ENCODE measurements at places on chromosomes 11 and 22.

DNA sequence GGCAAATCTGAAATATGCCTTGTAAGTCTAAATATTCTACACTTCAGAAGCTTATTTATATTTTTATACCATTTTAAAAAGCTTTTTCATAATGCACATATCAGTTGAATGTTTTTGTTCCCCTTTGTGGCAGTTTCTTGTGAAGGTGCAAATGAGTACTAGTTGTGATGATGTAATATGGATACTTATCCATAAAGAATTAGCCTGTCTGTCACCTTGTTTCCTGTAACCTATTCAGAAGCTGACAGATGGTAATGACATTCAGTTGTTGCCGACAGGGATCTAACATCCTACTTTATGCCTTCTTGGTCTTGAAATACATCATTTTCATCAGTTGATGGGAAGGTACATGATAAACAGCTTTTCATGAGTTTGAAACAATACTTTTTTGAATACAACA, 2.9 kb downstream of the QSER1 start:
- no peak for DNase-seq

- DNase-seq: no peak
Observed at GRCh38 chr22:37747080-37747714, 50.3 kb downstream of the TRIOBP start.

DNA sequence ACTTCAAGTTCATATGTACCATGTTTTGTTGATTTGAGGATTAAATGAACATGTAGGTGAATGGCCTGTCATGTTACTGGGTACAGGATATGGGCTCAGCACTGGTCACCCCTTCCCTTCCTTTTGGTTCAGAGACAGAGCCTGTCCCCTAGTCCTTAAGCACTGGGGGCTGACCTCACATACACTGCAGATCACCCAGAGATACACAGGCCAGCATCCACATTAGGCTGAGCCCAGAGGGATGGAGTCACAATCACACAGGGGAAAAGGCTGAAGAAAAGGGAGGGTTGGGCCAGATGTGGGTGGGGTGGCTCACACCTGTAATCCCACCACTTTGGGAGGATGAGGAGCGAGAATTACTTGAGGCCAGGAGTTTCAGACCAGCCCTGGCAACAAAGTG, 62.3 kb downstream of the IGLL5 start:
- DNase-seq: no peak

DNA sequence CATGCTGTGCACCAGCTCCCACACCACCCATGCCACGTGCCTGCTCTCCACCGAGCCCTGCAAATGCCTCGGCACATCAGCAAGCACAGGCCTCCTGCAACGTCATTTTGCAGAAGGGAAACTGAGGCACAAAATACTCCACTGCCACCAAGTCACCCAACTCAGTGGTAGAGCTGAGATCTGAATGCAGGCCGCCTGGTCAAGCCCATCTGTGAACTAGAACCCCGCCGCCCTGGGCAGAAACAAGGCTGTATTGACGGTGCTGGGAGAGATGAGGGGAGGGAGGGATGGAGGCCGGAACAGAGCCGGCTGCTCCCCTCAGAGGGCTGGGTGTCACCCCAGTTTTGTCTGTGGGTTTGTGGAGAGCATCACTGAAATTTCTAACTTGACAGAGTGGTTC, 81.4 kb downstream of the CDKN1C start:
- no peak for DNase-seq

DNA sequence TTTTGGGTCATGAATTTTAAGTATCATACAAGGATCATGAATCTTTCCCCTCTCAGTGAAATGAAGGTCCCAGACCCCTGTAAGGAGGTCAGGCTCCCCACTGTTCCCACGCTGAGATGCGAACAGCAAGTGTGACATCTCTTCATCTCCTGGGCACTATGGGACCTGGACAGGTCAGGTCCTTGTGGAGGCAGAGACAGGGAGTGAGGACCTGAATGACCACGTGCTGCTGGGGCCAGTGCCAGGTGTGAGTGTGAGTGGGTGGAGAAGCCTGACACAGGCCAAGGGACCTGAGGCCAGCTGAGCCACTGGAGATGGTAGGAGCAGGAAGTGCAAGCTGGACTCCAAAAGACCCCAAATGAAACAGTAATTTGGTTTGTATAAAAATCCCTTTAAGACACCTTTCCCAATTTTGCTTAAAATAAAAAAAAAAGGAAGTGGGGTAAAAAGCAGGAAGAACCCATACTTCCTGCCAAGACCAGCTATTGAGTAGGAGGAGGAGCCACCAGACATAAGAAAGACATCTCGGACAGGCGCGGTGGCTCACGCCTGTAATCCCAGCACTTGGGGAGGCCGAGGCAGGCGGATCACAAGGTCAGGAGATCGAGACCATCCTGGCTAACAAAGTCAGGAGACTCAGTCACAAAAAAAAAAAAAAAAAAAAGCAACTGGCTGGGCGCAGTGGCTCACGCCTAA, 35.4 kb upstream of the SERPIND1 start:
- DNase-seq: no peak

DNA sequence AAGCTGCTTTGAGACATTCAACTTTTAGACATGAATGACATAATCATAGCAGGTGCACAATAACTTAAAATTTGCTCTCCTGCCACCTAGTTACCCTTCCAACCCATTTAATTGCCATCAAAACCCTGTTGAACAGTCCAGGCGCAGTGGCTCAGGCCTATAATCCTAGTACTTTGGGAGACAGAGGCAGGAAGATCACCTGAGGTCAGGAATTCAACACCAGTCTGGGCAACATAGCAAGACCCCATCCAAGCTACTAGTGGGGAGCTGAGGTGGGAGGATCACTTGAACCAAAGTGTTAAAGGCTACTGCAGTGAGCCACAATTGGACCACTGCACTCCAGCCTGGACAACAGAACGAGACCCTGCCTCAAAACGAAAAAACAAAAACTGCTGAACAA, 4.0 kb upstream of the PHF21A start:
- DNase-seq: no peak

GRCh38 chr11:64990222-64990923, 6.4 kb downstream of the BATF2 start:
- DNase-seq: no peak

- no peak for DNase-seq
Observed at GRCh38 chr22:41880653-41881052, 34.2 kb downstream of the SHISA8 start.

DNA sequence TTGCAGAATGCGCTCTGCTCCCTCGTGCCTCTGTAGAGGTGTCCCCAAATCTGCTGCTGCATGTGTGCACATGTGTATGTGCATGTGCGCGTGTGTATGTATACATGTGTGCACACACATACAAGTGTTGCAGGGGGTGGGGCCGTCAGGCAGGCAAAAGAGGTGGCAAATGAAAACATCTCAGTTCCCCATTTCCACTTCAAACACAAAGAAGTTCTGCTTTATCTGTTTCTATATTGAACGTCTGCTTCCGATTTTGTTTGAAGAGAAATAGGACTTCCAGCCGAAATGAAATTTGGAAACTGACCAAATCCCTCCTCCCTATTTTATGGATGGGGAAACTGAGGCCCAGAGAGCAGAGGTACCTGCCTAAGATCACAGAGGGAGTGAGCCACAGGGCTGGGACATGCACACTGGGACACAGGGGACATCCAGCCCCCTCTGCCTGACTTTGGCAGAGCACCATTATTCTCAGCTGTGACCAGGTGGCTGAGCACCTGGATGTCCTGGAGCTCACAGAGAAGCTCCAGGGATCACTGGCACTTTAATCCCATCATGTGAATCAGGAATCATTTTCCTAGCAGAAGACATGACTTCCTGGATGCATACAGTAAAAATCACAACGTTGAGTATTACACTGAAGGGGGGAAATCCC, 41.2 kb upstream of the ALX4 start:
- DNase-seq: no peak

GRCh38 chr11:65699306-65699705, 12.7 kb upstream of the KAT5 start:
- no peak for DNase-seq

DNA sequence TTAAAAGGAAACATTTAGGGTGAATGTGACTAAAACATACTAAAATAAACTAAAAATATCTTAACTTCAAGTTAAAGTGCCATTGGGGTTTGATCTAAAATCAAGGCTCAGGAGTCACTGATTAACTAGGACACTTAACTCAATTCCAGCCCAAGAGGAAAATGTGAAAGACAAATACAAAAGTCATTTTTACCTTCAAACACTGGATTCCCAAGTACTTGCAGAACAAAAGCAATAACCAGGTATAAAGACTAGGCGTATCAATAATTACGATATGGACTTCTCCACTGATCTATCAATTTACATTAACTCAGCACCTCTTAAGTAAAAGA, 15.6 kb downstream of the ALKBH8 start:
- DNase-seq: no peak

- no peak for DNase-seq
Observed at GRCh38 chr11:47969401-47969800, 11.0 kb upstream of the PTPRJ start.

Data from HS-27A (cell line).